C1 segment of cervical spinal cord (tissue), 14 donors: ENCODE measurements at places on chromosomes 6 and 20.
A peak's percentile ranks its signal among the peaks of the same experiment; 100 is the strongest.

- no peak for DNase-seq
Measured at GRCh38 chr20:1388741-1389483, 3.9 kb downstream of the FKBP1A start.

GRCh38 chr20:62570897-62571668 lies 71.2 kb upstream of the SLCO4A1 start:
- no peak for DNase-seq

DNA sequence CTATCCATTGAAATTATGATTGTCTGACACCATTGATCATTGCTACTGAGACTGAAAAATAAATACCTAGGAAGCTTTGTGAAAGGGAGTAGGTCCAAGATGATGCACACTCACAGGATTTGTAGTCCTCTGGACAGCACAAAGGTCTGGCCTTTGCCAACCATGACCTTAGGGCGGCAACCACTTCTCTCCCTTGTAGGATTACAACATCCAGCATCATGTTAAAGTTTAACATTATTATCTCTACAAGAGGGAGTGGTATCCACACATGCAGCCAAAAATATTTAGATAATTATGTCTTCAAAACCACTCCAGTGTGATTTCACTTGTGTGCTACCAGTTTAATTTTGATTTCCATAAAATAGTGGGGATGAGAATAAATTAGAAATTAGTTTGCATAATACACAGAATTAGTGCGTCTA lies 51.1 kb upstream of the NHSL1 start:
- no peak for DNase-seq

DNA sequence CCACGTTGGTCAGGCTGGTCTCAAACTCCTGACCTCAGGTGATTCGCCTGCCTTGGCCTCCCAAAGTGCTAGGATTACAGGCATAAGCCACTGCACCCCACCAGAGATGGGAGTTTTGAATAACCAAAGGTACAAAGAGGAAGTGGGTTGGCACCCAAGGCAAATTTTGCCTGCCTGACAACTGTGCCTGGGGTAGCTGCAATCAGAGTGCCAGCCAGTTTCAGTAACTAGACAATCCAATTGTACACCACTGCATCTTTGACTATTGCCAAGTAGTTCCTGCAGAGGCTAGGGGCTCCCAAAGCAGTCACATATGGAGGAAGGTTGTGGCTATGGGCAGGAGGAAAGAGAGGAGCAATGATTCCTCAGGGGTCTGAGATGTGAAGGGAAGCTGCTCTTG lies 16.6 kb downstream of the ZC3H12D start:
- DNase-seq: no peak

- DNase-seq: peak; percentile 1
Measured at GRCh38 chr6:1436334-1437306, 47.2 kb downstream of the FOXF2 start.

DNA sequence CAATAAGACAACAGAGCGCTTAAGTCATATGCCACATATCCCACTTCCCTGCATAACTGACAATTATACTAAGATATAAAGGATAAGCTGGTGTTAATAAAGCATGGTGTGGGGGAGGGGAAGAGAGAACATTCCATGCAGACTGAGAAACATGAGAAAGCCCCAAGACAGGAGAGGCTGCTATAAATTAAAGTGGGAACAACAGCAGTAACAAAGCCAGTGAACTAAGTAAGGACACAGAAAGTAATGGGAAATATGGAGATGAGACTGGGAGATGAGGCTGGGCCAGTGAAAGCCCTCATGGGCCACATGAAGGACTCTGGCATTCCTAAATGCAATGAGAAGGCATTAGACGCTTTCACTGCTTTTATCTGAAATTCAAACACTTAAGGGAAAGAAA lies 41.3 kb downstream of the SESN1 start:
- no peak for DNase-seq

GRCh38 chr6:134216301-134217010 lies 101.5 kb downstream of the SGK1 start:
- DNase-seq: no peak

GRCh38 chr6:169942173-169942572 lies 190.8 kb downstream of the ERMARD start:
- DNase-seq: no peak

GRCh38 chr6:162615016-162615705 lies 112.4 kb downstream of the PRKN start:
- no peak for DNase-seq

GRCh38 chr6:56102216-56102615 lies 145.2 kb downstream of the COL21A1 start:
- DNase-seq: no peak

GRCh38 chr6:17847203-17847760 lies 140.2 kb downstream of the KIF13A start:
- DNase-seq: no peak

GRCh38 chr20:63059684-63060056 lies 52.9 kb upstream of the BHLHE23 start:
- DNase-seq: no peak

GRCh38 chr6:3045777-3046176 lies 22.5 kb upstream of the RIPK1 start:
- DNase-seq: no peak

DNA sequence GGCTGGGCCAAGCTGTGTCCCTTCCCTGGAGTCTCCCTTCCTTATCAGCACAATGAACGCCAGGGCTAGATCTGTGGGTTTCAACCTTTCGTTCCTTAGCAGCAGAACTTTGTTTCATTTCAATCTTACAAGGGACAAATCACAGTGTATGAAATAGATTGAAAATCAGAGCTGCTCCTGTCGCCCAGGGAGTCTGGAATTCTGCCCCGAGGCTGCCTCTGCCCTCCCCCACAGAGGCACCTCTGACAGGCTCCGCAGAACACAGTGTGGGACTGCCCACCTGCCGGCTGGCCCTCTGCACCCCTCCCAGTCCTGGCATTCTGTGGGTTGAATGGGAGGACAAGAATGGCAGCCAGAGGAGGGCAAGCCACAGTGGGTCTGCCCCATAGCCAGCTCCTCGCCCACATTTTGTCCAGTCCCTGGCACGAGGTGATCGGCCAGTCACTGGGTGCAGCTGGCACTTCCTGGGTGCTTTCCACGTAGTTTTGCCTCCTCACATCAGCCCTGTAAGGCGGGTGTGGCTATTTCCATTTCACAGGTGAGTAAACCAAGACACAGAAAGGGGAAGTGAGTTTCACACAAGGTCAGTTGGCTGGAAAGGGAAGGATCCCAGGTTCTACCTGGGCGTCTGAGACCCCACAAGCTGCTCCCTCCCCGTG lies 26.1 kb downstream of the MANBAL start:
- no peak for DNase-seq

- no peak for DNase-seq
Measured at GRCh38 chr6:53934023-53934422, 139.2 kb downstream of the LRRC1 start.

- DNase-seq: no peak
Measured at GRCh38 chr20:34915131-34915530, 38.7 kb downstream of the ACSS2 start.

DNA sequence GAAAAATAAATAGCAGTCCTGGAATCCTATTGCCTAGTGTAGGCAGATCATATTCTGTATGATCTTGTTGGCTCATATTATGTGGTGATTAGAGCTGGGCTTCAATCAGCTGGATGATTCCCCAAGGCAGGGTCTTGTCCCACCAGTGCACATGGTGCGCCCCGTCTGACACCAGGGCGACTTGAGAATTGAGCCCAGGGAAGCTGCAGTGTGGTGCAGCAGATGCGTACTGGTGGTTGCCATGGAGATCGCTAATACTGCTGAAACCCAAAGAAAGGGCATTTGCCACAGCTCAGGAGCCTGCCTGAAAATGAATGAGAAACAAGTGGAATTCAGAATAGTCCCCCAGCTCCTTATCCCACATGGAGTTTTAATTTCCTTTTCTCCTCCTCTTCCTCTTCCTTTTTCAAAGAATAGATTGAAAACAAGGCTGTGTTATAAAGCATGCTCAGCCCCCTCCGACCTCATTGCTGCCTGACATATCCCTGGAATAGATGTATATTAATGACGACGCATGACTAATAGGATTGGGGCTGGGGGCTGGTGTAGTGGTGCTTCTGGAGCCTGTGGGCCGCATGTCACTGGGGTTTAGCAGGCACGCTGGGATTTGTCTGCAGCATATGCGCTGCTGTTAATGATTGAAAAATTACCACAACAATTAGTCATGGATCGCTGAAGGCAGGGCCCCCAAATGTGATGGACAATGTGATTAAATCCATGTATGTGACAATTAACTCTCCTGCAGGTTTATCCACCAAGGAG lies 210.5 kb downstream of the FARS2 start:
- no peak for DNase-seq

GRCh38 chr6:130908188-130908587 lies 81.0 kb downstream of the SMLR1 start:
- DNase-seq: no peak

DNA sequence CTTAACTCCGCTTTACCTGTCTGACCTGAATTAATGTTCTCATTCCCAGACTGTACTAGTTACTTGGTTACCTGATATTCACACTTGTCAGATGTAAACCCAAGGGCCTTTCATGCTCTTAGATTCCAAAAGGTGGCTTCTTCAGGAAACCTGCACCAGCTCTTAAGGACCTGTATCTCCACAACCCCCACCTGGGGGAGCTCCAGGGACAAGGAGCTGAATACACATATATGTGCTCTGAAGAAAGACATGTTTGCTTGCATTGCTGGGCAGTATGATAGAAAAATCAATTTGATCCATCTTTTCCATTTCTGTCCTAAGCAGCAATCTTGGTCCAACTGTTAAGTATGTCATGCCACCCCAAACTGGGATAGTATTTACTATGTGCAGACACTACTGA lies 64.8 kb upstream of the POU3F2 start:
- no peak for DNase-seq

- DNase-seq: peak; percentile 42
Measured at GRCh38 chr20:36094497-36094896, 60.0 kb upstream of the EPB41L1 start.

GRCh38 chr6:23783901-23784300 lies 342.1 kb upstream of the NRSN1 start:
- no peak for DNase-seq

GRCh38 chr6:107590378-107590777 lies 100.5 kb downstream of the SOBP start:
- no peak for DNase-seq

DNA sequence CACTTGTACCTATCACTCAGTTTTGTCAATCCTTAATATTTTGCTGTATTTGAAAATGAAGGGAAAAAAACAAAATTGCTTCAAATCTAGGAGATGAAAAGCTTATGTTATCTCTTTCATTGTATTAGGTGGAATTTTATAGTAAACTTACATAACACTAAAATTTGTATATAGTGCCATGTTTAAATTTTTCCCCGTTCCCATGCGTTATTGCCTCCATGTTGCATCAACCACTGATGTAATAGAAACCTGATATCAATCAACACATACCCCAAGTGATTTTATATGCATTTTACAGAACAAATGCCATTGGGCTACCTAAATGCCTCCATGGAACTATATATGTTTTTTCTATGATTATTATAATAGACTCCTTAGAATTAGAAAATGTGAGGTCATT lies 14.8 kb upstream of the TREM2 start:
- DNase-seq: no peak

DNA sequence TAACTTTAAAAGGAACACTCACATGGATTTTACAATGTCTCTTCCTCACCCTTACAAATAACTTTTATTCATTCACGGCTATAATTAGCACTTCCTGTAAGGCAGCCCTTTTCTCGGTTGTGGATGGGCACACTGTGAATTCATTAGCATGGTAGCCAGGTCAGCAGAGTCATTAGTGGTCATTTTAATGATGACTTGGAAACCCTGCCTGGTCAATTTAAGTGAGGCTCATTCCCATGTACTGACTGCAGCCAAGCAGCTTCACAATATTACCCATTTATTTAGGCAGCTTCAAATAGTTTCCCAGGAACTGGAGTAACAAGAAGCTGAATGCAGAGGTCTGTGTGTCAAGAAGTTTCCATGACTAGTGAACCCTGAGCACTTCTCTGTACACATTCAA lies 248.8 kb downstream of the KHDC1L start:
- DNase-seq: no peak

GRCh38 chr6:96927660-96928059 lies 3.1 kb downstream of the KLHL32 start:
- no peak for DNase-seq

- DNase-seq: no peak
Measured at GRCh38 chr6:89518352-89519055, 85.6 kb downstream of the ANKRD6 start.

DNA sequence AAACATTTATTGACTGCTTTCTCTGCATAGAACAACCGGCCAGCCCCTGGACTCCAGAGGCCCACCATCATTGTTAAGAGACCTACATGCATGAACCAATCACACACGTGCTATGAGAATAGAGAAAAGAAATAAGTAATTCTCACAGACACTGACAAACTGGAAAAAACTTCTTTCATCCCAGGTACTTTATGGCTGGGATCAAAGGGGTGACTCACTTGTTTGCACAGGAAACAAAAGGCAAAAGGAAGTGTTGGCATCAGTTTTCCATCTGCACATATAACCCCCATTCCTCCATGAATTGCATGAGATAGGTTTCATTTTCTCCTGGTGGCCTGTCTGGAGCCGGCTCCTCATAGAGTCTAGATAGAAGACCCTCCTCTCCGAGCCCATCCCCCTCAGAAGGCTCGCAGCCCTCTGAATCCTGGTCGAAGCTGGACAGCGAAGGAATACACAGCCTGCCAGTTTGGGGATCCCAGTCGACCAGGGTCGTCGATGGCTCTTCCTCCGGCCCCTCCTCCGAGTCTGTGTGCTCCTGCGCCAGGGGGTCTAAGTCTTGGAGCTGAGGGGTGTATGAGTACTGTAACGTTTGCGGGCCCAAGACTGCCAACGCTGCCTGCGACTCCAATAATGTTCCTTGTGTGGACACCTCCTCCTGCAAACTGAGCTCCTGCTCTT lies 43.3 kb downstream of the IL20RA start:
- no peak for DNase-seq

- DNase-seq: no peak
Measured at GRCh38 chr20:13012886-13013285, 4.1 kb downstream of the SPTLC3 start.

GRCh38 chr6:1348675-1349074 lies 36.8 kb downstream of the FOXQ1 start:
- DNase-seq: no peak

DNA sequence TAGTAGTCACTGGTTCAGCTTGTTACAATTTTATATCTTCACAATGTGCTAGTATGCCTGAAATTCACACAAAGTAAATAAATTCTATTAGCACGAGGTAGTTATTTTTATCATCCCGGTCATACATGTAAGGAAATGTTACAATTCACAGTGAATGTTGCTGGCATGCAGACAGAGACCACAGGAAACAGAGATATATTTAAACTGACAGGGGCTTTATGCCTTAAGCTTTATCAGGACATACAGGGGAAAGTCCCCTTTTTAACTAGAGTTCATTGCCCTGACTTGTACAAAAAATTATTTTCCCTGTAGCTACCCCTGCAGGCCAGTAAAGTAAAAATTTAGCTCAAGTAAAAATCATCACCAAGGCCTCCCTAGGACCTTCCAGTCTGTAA lies 712.0 kb upstream of the NRSN1 start:
- DNase-seq: no peak

DNA sequence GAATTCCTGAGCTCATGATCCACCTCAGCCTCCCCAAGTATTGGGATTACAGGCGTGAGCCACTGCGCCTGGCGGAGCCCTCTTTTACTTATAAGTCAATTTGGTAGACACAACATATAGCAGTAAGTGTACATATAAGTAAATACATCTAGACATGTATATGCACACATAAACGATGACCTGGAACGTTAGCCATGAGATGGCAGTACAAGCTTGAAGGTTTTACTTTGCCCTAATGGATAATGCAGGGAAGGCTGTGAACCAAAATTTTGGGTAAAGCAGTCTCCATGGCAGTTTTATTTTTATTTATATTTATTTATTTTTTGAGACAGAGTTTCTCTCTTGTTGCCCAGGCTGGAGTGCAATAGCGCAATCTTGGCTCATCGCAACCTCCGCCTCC lies 2.4 kb upstream of the GNMT start:
- DNase-seq: no peak
